Stimulated activated CD8-positive, alpha-beta memory T cell treated with anti-CD3 and anti-CD28 coated beads, Interleukin-12 subunit alpha, Interleukin-12 subunit beta, amount 100 ng/mL, for 4 hours (primary cell): ENCODE measurements at places on chromosomes 3 and 15.

- no peak for DNase-seq
Measured at GRCh38 chr3:57298041-57298440, 5.6 kb upstream of the ASB14 start.

GRCh38 chr3:44761101-44761423 lies 357 bp downstream of the KIAA1143 start:
- DNase-seq: no peak

GRCh38 chr15:64443016-64443415 lies 17.4 kb upstream of the ZNF609 start:
- DNase-seq: no peak

DNA sequence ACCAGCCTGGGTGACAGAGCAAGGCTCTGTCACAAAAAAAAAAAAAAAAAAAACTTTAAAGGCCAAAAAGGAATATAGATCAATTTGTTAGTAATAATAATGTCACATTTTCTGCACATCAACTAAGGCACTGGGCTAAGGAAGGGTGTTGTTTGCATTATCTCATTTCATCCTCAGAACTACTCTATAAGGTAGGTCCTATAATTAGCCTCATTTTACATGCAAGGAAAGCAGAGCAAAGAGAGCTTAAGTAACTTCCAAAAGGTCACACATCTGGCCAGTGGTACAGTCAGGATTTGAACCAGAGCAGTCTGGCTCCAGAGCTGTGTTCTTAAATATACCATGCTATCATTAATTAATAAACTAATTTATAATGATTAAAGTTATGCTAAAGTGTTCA lies 42.2 kb upstream of the SPATA12 start:
- no peak for DNase-seq

- DNase-seq: no peak
Measured at GRCh38 chr3:5240740-5241139, 53.2 kb downstream of the EDEM1 start.

GRCh38 chr3:114855839-114856238 lies 291.2 kb downstream of the ZBTB20 start:
- no peak for DNase-seq

- no peak for DNase-seq
Measured at GRCh38 chr15:90160781-90161727, 40.1 kb upstream of the SEMA4B start.

DNA sequence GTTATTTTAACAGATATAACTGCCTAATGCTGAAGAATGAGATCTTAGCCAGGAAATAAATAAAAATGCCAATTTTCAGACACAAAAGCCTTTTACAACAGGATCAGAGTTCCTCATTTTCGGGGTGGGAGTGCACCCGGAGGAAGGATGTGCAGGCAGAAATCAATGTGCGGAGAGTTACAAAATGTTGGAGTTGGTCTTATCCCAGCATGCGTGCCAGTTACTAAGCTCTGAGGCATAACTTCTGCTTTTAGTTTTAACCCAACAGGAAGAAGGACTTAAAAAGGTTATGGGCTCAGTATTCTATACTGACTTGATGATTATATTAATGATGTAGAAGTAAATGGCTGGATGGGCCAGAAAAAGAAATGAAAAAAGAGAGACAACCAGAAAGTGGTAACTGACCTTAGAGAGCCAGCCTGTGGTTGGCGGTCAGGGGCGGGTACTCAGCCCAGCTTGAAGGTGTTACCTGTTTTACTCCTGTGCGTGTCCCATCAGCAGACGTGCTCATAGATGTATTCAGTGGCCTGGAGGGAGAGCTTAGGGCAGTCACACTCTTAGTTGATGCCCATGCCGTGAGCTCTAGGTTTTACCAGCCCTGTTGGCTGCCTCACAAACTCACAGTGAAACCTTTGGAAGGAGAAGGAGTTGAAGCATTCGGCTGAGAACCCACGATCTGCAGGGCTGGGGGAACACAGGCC lies 164.7 kb downstream of the SV2B start:
- DNase-seq: no peak
